NCI-H1436 treated with DMSO at 0.1 percent for 48 hours (cell line): ENCODE measurements at places on chromosomes 7 and 10.

DNA sequence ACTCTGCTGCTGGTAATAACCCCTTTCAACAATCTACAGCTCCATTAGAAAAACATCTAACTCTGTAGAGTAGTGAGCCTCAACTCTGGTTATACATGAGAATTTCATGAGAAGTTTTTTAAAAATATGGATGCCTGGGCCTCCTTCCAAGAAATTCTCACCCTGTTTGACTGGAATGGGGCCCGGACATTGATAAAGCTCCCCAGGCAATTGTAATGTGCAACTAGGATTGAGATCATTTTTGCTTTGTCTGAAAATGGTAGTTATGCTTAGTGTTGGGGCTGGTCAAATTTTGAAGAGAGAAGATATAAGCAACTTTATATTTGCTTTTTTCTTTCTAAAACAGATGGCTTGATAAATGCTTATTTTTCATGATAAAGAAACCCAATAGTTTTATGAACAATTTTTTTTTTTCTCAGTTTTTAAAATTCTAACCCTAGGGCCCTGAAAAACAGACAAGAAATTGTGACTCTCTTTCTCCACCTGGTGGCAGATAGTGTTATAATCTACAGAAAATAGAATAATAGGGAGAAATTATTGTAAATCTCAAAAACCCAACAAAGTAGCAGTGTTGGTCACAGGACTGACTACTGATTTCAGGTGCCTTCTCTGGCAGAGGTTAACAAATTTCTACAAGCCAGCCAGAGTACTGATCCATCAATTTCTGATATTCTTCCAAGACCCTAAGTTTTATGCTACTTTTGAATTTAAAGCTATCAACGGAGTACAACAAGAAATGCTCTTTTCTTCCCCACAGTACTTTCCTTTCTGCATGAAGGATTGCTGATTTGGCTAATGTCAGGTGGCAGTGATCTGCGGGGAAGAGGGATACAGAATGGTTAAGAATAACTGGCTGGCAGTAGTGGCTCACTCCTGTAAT is 174.8 kb downstream of the DKK1 start:
- DNase-seq: no peak

DNA sequence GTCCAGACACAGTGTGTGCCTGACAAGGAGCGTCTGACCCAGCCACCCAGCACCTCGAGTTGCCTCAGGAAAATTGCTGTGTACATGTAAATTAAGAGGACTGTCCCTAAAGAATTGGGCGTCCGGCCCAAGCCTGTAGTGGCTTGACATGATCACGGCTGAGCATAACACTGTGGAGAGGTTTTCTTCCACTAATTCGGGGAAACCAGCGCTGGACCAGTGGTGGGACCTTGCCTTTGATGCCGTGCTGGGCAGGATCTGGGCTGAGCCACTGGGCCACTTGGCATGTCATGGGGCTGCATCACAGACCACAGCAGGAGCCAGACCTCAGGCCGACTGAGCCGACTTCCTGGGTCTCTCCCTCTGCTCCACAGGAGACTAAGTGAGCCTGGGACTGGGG is 282.5 kb downstream of the GLRX3 start:
- DNase-seq: no peak

DNA sequence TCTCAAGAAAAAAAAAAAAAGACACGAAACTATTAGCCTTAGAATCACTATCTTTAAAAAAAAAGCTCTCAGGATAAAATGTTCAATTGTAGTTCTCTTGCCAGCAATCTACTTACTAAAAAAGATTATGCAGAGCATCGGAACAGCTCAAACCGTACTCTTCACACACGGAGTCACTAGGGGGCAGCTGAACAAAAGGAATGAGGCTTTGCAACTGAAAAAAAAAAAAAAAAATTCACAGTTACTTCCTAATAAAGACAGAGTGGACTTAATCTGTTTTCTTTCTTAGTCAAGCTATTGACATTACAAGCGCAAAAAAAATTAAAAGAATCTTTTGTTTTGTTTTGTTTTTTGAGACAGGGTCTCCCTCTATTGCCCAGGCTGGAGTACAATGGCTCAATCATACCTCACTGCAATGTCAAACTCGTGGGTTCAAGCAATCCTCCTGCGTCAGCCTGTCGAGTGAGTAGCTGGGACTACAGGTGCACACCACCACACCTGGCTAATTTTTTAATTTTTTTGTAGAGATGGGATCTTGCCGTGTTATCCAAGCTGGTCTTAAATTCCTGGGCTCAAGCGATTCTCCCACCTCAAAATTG is 11.5 kb downstream of the PMS2 start:
- no peak for DNase-seq

DNA sequence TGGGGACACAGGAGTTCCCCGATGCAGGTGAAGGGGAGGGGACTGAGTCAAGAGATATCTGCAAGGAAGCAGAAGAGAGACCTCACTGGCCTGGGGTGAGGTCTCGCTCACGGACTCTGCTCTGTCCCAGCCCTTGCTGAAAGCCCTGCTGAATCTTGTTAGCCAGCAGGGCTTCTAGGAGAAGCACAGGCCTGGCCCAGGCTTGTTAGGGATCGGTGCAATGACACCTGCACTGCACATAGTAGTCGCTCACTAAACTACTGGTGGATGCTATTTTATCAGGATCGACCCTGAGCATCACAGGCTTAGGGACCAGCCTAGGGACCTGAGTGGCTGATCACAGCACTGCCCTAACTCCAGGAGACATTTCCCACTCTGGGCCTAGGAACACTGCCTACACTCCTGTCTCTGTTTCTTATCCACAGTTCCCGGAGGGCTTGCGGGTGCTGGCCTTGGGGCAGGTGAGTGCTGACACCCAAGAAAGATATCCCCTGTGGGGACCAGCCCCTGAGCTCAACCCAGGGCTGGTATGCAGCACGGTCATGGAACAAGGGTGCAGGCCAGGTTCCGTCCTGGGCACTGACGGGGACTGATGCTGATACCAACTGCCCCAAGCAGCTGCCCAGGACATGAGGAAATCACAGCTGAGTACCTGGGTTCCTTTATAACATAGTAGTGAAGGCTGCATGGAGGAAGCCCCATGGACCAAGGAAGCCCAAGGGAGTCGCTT is 13.0 kb downstream of the ELN start:
- no peak for DNase-seq

- no peak for DNase-seq
Observed at GRCh38 chr10:93671042-93671441, 31.4 kb downstream of the FRA10AC1 start.

- no peak for DNase-seq
Observed at GRCh38 chr7:108454674-108455550, 1.3 kb downstream of the NRCAM start.

- DNase-seq: no peak
Observed at GRCh38 chr7:100561491-100562194, 12.1 kb downstream of the SAP25 start.

DNA sequence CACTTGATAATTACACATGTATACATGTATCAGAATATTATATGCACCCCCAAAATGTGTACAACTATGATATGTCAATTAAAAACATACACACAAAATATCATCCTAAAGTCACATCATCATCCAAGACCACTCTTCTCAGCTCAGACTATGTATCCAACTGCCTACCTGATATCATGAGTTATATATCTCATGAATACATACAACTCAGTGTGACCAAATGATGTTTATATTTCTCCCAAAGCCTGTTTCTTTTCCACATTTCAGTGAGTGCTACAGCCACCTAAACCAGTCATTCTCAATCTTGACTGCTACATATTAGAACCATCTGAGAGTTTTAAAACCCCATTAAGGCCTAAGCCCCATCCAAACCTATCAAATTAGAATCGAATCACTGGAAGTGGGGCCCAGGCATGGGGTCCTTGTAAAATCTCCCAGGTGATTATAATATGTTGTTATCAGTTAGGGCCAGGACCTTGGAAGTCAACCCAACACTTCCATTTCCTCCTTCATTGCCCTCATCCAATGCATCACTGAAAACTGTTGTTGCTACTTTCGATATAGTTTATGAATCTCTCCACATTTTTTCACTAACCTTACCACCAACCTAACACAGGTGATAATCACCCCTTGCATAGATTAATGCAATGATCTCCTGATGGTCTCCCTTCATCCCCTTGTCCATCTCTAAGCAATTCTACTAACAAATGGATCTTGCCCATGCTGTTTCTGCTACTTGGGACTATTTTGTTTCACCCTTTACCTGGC is 53.8 kb upstream of the ITGB8 start:
- DNase-seq: no peak

GRCh38 chr10:21340331-21340730 is 185.2 kb downstream of the SKIDA1 start:
- DNase-seq: no peak

DNA sequence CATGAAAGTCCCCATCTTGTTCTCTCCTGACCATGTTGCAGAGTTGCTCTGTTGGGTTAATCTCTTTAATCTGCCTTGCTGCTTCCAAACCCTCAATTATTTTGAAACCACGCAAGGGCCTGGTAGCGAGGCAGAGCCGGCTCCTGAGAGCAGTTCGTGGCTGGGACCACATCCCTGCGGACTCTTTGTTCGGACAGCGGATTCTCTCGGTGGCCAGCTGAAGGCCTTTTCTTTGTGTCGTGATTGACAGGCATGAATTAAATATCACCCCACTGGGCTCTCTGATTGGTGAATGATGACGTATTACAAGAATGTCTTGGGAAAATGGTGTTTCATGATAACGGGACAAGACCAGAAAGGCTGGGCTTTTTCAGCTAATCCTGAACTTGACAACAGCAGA is 66.9 kb upstream of the ARHGAP21 start:
- DNase-seq: no peak

GRCh38 chr10:92846854-92847201 is 1.5 kb upstream of the EXOC6 start:
- no peak for DNase-seq

DNA sequence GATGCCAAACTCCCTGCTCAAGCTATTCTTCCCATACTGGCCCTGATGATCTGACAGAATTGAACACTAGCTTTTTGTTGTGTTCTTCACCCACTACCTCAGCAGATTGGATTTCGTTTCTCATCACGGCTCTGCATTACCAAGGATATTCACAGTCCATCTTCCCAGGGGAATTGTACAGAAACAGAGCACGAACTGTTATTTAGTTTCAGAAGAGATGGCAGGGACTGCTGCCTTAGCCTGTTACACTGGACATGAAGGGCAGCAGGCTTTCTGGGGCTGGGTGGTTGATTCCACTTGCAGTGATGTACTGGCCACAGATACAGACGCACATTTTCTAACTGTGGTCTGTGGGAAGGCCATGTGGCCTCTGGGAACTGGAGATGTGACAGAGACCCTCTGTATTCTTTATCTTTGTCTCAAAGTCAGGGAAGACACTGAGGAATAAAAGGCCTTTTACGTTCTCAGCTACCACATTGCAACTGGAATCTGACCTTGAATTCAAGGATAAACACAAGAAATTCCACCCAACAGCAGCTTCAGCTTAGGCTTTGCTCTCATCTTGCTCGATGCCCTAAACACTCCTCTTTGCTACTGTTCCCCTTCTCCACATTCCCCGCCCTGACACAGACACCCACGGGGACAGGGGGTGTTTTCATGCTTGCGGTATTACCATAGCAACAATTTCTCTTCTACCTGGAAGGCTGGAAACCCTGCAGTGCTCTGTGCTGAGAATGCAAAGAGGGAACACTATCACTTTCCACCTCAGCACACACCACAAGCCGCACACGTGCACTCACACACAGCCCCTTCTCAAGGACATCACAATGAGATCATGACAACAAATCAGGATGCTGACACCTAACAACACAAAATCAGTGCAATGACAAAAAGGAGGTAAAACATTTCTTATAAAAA is 81.7 kb downstream of the RNF216 start:
- no peak for DNase-seq

GRCh38 chr7:67663644-67664043 is 667.0 kb downstream of the TYW1 start:
- DNase-seq: no peak

GRCh38 chr10:92972886-92973285 is 87.7 kb upstream of the CYP26C1 start:
- no peak for DNase-seq

DNA sequence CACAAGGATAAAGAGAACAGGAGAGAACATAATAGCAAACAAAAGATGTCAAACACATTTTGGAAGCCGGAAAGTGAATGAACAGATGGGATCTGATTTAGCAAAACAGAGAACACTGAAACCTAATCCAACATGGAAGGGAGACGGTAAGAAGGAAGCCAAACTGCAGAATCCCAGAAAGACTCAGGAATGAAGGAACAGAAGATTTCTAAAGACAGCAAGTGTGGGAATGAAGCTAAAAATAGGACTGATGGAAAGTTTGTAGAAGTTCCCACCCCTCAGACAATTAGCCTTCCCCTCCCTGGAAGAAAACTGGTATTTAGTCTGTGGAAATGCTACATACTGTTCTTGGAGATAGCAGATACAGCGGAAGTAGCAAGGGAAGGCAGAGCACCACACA is 40.8 kb downstream of the SLC16A12 start:
- no peak for DNase-seq

GRCh38 chr10:61061923-61062504 is 118.0 kb upstream of the RHOBTB1 start:
- DNase-seq: no peak

- no peak for DNase-seq
Observed at GRCh38 chr10:50605269-50605950, 18.3 kb downstream of the SGMS1 start.

- DNase-seq: no peak
Observed at GRCh38 chr10:132970641-132971438, 28.5 kb upstream of the CFAP46 start.

GRCh38 chr7:1122832-1123501 is 35.1 kb downstream of the GPER1 start:
- DNase-seq: no peak

DNA sequence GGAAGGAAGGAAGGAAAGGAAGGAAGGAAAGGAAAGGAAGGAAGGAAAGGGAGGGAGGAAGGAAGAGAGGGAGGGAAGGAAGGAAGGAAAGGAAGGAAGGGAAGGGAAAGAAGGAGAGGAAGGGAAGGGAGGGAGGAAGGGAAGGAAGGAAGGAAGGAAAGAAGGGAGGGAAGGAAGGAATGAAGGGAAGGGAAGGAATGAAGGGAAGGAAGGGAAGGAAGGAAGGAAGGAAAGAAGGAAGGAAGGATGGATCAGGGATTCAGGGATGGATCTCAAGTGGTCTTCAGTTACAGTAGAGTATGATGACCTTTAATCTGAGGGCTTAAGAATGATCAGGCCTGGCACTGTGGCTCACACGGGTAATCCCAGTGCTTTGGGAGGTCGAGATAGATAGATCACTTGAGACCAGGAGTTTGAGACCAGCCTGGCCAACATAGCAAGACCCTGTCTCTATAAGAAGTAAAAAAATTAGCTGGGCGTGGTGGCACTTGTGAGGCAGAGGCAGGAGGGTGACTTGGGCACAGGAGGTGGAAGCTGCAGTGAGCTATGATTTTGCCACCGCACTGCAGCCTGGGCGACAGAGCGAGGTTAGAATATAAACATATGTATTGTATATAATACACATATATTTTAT is 760 bp upstream of the FOXK1 start:
- DNase-seq: no peak

- DNase-seq: no peak
Observed at GRCh38 chr10:95395947-95396449, 105.2 kb upstream of the PDLIM1 start.

- DNase-seq: peak; percentile 29
Observed at GRCh38 chr7:129664029-129665012, 52.8 kb downstream of the NRF1 start.

- no peak for DNase-seq
Observed at GRCh38 chr10:91418416-91418815, 8.3 kb downstream of the HECTD2 start.
